ENCODE measurements at places on chromosomes 4 and X.
A peak's percentile ranks its signal among the peaks of the same experiment; 100 is the strongest.

DNA sequence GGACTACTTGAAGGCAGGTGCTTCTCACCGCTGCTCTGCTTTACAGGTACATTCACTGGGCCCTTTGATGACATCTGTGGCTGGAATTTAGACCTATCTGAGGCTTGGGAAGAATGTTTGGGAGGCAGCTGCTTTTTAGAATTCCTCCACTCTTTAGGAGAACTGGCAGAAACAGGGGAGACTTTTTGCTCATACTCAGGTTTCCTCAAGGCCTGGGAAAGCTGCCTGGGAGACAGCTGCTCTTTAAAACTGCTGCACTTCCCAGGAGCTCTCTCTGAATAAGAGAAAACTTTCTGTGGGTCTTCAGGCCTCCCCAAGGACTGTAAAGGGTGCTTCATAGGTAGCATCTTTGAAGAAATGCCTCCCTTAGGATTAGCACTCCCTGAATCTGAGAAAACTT, 14.3 kb downstream of the CT47C1 start:
- no peak for DNase-seq

DNA sequence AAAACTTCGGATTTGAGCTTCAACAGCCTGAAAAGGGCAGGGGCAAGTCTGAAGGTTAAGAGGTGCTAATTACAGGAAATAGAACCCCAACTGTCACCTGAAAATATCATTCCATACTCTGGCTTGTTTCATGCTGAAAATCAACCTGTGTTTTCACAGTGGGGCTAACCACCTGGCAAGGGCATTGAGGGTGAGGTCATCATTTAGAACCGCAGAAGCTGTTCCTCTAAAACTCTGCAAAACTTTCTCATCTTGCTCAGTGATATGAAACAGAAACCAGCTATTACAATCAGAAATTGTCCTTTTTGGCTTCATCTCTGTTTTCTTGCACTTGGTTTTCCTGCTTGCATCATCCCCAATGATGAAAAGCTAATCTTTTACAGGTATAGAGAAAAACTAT, 247.6 kb downstream of the DCLK2 start:
- DNase-seq = no peak

DNA sequence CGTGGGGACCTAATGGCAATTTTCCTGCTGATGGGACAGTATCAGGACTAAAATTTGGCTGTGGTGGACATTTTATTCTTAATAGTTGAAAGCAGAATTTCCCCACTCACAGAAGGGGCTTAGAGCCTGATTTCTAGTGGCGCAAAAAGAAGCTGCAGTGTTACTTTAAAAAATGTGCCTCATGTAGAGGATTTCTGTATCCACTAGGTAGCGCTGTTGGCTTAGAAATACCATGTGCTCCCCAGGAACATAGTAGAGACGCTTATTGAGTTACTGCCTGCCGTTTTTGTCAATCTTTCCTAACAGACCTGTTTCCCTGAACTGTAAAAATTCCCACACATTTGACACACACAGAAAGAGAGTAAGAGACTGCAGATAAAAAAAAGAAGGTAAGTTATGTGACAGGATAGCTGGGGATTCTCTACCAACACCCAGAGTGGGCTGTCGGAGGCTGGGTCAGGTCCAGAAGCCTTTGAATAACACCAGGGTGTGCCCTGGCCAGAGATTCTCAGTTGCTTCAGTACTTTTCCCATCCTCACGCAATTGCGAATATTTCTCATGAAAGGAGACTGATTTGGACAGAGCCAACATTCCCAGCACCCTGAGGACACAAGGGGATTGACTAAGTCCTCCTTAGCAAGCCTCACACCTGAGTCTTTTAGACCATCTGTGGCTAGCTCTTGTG, 88.4 kb downstream of the ZXDA start:
- DNase-seq = peak; percentile 73

DNA sequence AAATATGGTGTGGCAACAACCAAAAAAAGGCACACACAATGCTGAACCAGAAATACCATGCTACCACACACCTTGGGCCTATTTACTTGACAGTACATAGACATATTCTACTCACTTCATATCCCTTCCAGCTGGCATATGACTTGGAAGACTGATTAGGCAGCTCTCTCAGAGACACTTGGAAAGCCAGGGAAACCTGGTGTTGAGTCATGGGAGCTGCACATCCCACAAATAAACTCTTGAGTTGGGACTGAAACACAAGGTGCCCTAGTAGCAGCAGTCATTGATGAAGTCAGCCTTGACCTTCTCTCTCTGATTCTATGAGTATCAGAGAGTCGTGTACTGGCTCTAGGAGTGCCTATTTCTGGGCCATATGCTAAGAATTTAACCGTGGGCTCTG, 776.6 kb upstream of the LCORL start:
- no peak for DNase-seq

GRCh38 chr4:63728480-63729177, 680.6 kb downstream of the TECRL start:
- DNase-seq = no peak

DNA sequence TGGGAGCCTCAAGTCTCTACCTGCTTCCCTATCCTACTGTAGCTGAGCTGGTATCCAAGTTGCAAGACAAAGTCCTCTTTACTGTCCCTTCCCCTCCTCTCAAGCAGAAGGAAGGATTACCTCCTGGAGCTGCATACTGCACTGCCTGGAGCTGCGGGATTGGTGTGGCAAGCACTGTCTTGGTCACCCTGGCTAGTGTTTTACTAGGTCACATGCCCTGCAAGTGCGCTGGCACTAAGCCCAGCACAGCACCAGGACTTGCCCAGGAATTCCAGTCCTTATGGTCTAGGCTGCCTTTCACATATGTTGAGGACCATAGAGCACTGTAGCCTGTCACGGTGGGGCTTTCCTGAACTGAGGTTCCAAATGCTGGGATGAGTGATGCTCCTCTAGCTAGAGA, 227.3 kb upstream of the ZC4H2 start:
- DNase-seq = no peak

GRCh38 chr4:138512756-138513155, 270.6 kb upstream of the SLC7A11 start:
- DNase-seq = no peak

DNA sequence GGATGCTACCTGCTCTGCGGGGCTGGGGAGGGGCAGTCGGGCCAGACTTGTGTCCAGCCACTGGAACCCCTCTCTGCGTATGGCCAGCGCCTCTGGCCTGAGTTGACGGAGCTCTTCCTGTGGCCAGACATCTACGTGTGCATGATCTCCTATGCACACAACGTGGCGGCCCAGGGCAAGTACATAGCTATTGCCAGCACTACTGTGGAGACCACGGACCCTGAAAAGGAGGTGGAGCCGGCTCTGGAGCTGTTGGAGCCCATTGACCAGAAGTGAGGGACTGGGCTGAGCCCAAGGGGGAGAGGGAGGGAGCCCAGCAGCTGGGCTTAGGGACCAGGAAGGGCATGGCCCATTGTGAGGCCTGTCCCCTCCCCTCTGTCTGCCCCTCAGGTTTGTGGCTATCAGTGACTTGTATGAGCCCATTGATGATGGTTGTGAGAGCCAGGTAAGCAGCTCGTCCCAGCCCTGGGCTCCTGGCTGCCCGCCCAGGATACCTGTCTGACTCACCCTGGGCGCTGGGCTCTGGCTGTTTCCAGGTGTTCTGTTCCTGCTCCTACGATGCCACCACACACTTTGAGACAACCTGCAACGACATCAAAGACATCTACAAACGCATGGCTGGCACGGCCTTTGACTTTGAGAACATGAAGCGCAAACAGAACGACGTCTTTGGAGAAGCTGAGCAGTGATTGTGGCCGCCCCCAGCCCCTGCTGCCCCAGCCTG, 1.8 kb upstream of the FAM50A start:
- DNase-seq = no peak

DNA sequence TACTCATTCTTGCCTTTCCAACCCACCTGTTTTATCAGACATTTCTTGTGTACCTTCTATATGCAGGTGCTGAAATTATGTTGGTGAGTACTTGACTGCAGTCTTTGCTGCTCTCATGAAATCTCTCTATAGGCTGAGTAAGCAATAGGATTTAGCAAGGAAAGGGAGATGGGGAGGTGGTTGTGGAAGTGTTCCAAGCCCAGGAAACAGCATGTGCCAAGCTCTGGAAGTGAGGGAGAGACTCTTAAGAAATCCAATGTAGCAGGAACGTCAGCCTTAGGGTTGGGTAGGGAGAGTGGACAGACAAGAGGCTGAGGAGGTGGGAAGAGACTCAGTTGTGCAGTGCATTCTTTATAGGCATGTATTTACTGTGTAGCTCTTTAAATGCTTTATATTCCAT, 5.6 kb downstream of the SEPTIN11 start:
- DNase-seq = no peak

GRCh38 chr4:42865572-42866189, 26.8 kb upstream of the GRXCR1 start:
- DNase-seq = peak; percentile 79

- peak; percentile 53 for DNase-seq
Measured at GRCh38 chr4:42638993-42639392, 17.9 kb downstream of the ATP8A1 start.

GRCh38 chrX:4876268-4876667, 1162.8 kb upstream of the PRKX start:
- peak; percentile 15 for DNase-seq

DNA sequence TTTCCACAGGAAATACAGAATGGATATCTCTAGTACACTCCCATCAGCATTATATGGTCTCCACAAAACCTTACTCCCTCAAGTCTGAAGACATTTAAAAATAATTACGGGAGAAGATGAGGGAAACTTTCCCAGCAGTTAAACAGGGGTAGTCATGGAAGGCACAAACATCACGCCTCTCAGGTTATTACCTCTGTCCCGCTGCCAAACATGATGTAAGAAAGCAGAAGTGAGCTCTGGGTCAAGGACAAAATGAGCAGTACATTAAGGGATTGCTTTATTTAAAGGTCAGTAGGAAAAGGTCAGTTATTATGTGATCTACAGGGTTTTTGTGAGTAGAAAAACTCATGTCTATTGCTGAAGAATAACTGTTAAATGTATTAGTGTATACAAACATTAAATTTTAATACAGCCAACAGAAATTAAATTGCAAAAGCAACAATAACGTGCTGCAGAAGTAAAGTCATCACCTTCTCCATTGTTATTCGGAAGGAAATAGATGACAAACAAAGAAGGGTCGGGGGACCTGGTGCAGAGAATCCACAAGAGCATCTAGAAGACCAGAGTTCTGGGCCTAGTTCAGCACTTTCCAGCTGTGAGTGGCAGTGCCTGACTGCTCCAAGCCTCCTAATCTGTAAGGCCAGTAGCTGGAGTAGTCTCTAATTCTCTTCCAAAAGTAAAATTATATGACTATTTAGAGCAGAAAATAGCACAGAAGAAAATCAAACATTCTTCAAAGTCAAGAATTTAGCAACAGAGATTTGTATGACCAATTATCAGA, 171.2 kb downstream of the PPP3CA start:
- no peak for DNase-seq

- DNase-seq = no peak
Measured at GRCh38 chr4:62344915-62345314, 1144.8 kb downstream of the ADGRL3 start.

- no peak for DNase-seq
Measured at GRCh38 chr4:59063015-59063720, 1953.0 kb upstream of the IGFBP7 start.

DNA sequence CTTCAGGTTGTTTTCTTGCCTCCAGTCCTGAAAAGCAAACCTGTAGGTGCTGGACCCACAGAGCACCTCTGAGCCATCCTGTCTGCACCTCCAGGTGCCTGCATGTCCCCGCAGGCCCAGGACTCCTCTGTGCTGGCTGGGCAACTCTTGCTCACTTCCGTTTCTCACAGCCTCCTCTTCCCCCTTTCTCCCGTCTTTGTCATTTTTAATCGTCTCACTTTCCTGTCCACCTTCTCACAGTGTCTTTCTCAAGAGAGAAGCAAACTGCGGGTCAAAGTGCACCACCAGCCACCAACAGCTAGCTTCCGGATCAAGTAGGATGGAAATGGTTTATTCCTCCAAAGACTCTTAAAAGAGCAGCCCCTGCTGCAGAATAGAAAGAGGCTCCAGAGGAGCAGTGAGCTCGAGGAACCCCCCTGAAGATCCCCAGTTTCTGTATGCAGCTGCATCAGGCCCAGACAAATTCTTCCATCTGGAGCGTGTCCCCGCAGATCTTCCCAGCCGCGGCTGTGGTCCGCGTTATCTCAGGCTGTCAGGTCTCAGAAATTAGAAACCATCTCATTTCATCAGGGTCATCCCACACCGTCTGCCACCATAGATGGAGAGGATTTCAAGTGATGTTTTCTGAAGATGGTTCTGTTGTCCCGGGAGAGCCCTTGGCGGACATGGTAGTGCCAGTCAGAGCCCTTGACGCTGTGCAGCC, 87.7 kb downstream of the FHDC1 start:
- DNase-seq = peak; percentile 25

- peak; percentile 69 for DNase-seq
Measured at GRCh38 chrX:123959281-123960063, 2.0 kb upstream of the STAG2 start.

DNA sequence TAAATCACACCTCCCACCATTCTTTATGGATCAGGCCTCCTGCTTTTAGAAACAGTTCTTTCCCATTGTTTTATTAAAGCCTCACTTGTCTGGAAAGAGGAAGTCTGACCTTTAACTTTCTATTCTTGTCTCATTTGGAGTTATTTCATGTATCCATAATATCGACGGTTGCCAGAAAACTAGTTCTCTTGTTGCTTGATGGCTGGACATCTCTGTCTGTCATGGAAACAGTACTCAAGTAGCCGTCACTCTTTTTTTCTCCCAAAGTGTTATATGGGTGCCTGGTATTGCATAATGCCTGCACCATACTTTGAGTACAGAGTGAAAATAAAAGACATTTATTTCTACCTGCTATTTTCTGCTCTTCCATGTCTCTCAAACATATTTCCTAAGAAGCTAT, 61.4 kb downstream of the PHEX start:
- DNase-seq = no peak

DNA sequence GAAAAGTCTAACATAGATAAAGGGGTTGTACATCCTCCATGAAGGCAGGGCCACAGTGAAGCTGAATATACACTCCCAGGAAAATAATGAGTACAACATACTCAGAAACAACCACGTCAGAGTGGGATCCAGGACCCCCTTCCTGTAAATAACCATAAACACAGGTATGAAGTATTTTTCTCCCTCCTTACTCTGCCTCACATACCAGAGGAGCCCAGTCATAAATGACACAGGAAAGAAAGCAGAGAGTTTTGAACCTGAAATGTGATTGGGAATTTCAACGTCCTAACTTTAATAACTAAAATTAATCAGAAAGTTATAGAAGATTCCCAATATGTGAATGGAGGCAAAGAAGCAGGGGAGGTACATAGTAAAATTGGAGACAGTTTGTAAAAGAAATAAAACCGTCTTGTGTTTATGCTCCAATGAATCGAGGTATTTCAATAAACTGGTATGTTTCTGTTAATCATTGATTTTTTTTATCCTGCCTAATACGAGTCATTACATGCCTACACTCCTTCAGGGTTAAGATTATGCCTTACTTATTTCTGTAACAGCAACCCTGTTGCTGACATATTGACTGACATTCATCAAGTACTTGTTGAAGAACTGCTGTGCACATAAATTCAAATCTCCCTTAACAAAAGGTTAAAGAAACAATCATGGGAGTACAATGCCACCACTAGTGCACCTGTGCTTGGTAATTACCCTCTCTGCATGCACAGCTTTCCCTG, 431.3 kb downstream of the KCNIP4 start:
- DNase-seq = no peak

- DNase-seq = no peak
Measured at GRCh38 chr4:151575646-151576045, 166.7 kb downstream of the FHIP1A start.

- DNase-seq = no peak
Measured at GRCh38 chrX:16347968-16348670, 180.8 kb downstream of the MAGEB17 start.
